ENCODE measurements at places on chromosomes 7 and 10. TPM values are rescaled to one million over a fixed set of nuclear protein-coding genes. Genes with fewer than 3 reads are reported as not detected.

- no peak overlapping the region for H3K4me3 ChIP-seq
- H3K27ac ChIP-seq, result no peak overlapping the region
- DNase-seq, result no peak
- no peaks in the 10 kb centered on the region for H3K4me1 ChIP-seq
- H3K36me3 ChIP-seq, result no peaks in the 10 kb centered on the region
Measured at GRCh38 chr10:82932451-82932850, 1057.5 kb downstream of the NRG3 start.

NAPEPLD gene
- total RNA-seq, result 17.4 TPM

- H3K4me3 ChIP-seq, result no peak overlapping the region
- no peaks in the 10 kb centered on the region for H3K27me3 ChIP-seq
- H3K36me3 ChIP-seq, result no peaks in the 10 kb centered on the region
- H3K27ac ChIP-seq, result no peak overlapping the region
- DNase-seq, result no peak
Measured at GRCh38 chr10:36220151-36220550, 578.1 kb upstream of the FZD8 start.

- H3K27me3 ChIP-seq, result no peaks in the 10 kb centered on the region
- DNase-seq, result no peak
- no peak overlapping the region for H3K27ac ChIP-seq
- H3K4me1 ChIP-seq, result peaks cover 47% of the 10 kb centered on the region
Measured at GRCh38 chr7:99139036-99139435, 4.9 kb downstream of the SMURF1 start.

ASL gene
- total RNA-seq, result 23.0 TPM

TMEM176A gene
- total RNA-seq, result 2.0 TPM

DNA sequence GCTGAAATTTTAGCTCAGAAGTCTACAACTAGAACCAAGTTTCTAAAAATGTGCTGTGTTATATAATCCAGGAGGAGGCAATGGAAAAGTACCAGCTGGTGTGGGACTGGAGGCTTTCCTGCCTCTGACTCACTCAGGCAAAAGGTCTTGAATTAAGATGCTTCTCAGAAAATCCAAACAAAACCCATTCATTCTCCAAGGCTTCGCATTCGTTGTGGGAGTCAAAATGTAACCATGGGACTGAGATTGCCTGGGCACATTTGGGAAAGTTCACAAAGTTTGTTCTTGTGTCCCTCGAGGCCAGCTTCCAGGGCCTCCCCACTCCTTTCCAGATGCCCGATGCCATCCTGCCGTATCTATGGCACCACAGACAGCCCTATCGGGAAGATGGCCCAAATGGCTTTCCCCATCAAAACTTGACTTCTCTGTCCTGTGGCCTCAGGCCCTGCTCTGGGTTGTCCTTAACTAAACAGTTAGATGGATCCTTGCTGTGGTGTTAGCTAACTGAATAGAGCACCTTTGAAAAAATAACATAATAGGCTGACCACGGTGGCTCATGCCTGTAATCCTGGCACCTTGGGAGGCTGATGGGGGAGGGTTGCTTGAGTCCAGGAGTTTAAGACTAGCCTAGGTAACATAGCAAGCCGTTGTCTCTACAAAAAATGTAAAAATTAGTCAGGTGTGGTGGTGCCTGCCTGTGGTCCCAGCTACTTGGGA, 180.5 kb downstream of the PFKFB3 start:
- no peaks in the 10 kb centered on the region for H3K27me3 ChIP-seq
- H3K4me3 ChIP-seq, result no peak overlapping the region
- no peak overlapping the region for H3K27ac ChIP-seq
- DNase-seq, result no peak
- H3K36me3 ChIP-seq, result peaks cover 15% of the 10 kb centered on the region

DNA sequence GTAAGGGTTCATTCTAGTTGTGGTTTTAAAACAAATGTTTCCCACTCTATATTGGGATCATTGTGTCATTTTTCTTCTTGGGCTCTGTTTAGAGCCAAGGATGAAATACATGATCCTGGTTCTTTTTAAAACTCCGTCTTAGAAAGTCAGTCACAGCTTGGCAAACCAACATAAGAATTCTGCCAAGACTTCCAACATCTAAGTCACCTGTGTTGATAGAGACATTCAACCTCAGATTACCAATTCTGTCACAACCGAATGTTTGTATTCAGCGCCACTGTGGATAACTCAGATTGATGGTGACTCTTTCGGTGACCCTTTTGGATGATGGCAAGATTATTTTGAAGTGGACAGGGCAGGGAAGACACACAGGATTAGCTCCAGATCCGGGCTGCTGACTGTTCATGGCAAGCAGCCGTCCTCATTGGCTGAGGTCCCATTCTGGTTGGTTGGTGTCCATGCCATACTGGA, 255.4 kb downstream of the ARHGAP21 start:
- H3K4me3 ChIP-seq, result no peak overlapping the region
- H3K4me1 ChIP-seq, result no peaks in the 10 kb centered on the region
- no peaks in the 10 kb centered on the region for H3K27me3 ChIP-seq
- H3K36me3 ChIP-seq, result peaks cover 8% of the 10 kb centered on the region

- no peak for DNase-seq
- no peak overlapping the region for H3K27ac ChIP-seq
- no peaks in the 10 kb centered on the region for H3K27me3 ChIP-seq
Measured at GRCh38 chr10:107275806-107276205, 111.3 kb upstream of the SORCS1 start.

DNA sequence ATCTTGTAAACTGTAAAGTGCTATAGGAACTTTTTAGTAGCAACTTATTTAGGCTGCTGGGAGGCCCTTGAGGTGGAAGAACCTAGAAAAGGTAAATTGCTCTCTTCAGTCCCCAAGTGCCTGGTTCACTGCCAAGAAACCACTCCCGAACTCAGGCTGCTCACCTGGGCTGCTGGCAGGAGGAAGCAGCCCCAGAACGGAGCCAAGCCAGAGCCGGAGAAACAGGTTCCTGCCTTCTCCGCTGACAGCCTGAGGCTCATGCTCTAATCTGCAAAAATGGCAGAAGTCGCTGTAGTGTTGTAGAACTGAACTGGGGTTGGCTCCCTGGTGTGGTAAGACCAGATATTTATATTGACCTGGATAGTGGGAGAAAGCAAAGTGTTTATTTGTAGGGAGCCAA, 136.0 kb downstream of the CUL2 start:
- no peak for DNase-seq
- H3K4me1 ChIP-seq, result peaks cover 1% of the 10 kb centered on the region
- no peak overlapping the region for H3K4me3 ChIP-seq
- H3K27ac ChIP-seq, result peak overlapping the region; percentile 8

DNA sequence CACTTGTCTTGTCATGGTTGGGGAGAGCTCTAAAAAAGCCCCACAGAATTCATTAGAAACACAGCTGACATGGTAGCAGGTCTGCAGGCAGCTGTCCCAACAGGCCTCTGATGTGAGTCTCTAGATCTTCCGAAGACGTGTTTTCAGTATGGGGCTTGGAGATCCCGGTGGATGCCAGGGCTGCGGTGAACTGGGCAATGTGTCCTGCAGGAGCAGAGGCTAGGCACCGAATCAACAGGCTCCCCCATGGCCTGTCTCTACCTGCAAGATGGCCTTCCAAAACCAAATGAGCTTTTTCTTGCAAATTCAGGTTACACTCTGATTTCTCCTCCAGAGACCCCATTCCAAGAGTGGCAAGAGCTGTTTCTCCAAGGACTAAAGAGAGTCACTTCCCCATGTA, 2.9 kb downstream of the CPXM2 start:
- no peak overlapping the region for H3K27ac ChIP-seq
- H3K4me1 ChIP-seq, result peaks cover 10% of the 10 kb centered on the region
- DNase-seq, result no peak
- H3K4me3 ChIP-seq, result no peak overlapping the region

AIFM2 gene
- 2.8 TPM for total RNA-seq

- no peak overlapping the region for H3K4me3 ChIP-seq
- no peak for DNase-seq
- H3K36me3 ChIP-seq, result no peaks in the 10 kb centered on the region
- H3K27me3 ChIP-seq, result no peaks in the 10 kb centered on the region
- no peaks in the 10 kb centered on the region for H3K4me1 ChIP-seq
Measured at GRCh38 chr7:136254148-136254547, 277.0 kb upstream of the MTPN start.

SVOPL gene
- not detected for total RNA-seq

DNA sequence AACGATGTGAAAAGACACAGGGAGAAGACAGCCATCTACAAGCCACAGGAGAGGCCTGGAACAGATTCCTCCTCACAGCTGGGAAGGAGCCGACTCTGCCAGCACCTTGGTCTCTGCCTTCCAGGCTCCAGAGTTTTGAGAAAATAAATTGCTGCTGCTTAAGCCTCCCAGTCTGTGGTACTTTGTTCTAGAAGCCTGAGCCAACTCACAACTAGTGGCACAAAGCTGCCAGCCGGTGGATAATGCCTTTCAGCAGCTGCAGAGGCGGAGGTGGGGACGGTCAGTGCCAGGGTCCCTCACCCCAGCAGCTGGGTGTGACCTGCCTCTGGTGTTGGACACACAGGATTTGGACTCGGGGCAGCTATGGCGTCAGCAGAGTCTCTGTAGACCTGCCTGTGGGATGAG, 255.4 kb upstream of the PITRM1 start:
- no peaks in the 10 kb centered on the region for H3K27me3 ChIP-seq
- no peaks in the 10 kb centered on the region for H3K36me3 ChIP-seq
- DNase-seq, result no peak
- H3K4me1 ChIP-seq, result peaks cover 39% of the 10 kb centered on the region
- H3K27ac ChIP-seq, result no peak overlapping the region

DNA sequence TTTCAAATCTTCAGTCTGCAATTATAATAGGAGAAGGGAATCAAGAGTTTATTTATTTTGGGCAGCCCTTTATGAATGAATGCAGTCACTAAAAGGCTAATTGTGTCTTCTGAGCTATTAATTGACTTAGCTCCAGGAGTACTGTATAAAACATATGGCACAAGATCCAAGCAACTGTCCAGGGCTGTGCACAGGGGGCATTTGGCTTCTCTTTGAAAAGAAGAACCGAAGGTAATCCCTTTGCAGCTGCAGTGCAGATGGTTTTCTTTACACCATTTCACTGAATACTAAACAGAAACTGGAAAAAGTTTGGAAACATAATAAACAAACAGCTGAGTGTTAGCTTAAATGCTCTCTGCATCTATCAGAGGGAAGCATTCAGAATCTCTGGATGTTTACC, 282.6 kb upstream of the LRRN3 start:
- no peak for DNase-seq
- H3K27me3 ChIP-seq, result no peaks in the 10 kb centered on the region
- no peak overlapping the region for H3K27ac ChIP-seq
- no peaks in the 10 kb centered on the region for H3K36me3 ChIP-seq

- H3K27me3 ChIP-seq, result no peaks in the 10 kb centered on the region
- H3K4me1 ChIP-seq, result peaks cover 19% of the 10 kb centered on the region
- H3K4me3 ChIP-seq, result peak overlapping the region; percentile 69
- H3K27ac ChIP-seq, result no peak overlapping the region
Measured at GRCh38 chr10:99435986-99436638, 5.7 kb upstream of the GOT1 start.

SEMA3D gene
- total RNA-seq, result 26.3 TPM

GRCh38 chr10:51273574-51273973, 199.3 kb downstream of the PRKG1 start:
- DNase-seq, result no peak
- H3K4me3 ChIP-seq, result no peak overlapping the region
- no peaks in the 10 kb centered on the region for H3K27me3 ChIP-seq
- H3K27ac ChIP-seq, result no peak overlapping the region
- H3K4me1 ChIP-seq, result peaks cover 3% of the 10 kb centered on the region

DNA sequence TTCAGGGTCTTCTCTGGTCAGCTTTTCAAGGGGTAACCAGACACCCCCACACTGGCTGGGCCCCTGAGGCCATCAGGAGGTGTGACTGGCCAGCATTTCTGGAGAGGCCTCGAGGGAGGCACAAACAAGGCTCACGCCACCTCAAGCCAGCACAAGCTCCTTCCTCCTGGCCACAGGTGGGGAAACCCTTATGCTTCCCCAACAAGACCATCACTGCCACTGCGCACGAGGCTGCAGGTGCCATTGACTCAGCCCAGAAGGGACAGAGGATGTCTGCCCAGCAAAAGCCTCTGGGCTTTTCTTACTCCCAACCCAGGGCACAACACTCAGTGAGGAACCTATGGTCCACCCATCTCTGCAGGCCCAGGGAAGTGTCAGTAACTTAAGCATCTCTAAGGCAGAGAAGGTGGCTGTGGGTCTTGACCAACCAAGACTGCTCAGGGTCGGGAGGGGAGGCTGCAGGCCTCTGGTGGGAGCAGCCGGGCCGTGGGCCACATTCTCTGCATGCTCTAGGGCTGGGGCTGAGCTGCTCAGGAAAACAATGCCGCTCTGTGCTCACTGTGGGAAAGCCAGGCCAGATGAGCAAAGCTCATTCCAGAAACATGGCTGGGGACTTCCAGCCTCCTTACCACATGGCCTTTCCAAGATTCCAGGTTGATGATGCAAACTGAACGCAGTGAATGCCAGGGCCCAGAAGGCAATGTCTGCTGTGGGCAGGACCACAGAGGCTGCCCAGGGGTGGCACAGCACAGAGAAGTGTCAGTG, 24.2 kb upstream of the RASSF4 start:
- H3K36me3 ChIP-seq, result peaks cover 2% of the 10 kb centered on the region
- peaks cover 14% of the 10 kb centered on the region for H3K4me1 ChIP-seq
- DNase-seq, result no peak
- no peak overlapping the region for H3K4me3 ChIP-seq
- H3K27ac ChIP-seq, result peak overlapping the region; percentile 35

DNA sequence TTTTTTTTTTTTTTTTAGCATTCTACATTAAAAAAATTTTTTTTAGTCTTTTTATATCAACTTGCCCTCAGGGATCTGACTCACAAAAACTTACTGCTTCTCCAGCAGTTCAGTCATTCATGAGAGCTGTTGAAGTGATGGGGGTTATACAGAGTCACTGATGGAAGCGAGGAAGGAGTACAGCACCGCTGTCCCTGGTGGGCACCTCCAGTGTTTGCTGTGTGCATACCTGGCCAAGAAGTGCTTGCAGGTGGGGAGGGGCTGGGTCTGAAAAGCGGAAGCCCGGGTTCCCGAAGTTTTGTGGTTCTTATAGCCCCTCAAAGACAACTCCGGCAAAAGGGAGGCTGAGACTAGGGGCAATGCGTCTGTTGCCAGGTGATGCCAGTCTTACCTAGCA, 46.2 kb downstream of the MINDY4 start:
- peaks cover 10% of the 10 kb centered on the region for H3K36me3 ChIP-seq
- no peaks in the 10 kb centered on the region for H3K27me3 ChIP-seq
- no peaks in the 10 kb centered on the region for H3K4me1 ChIP-seq
- DNase-seq, result no peak

- no peak overlapping the region for H3K4me3 ChIP-seq
- no peaks in the 10 kb centered on the region for H3K27me3 ChIP-seq
- DNase-seq, result no peak
- H3K4me1 ChIP-seq, result peaks cover 41% of the 10 kb centered on the region
Measured at GRCh38 chr7:130923930-130924329, 189.9 kb upstream of the KLF14 start.

- no peak overlapping the region for H3K4me3 ChIP-seq
- no peaks in the 10 kb centered on the region for H3K27me3 ChIP-seq
- no peak for DNase-seq
- H3K36me3 ChIP-seq, result peaks cover 82% of the 10 kb centered on the region
- H3K4me1 ChIP-seq, result no peaks in the 10 kb centered on the region
Measured at GRCh38 chr10:87804939-87805569, 13.0 kb downstream of the ATAD1 start.

ITPRID1 gene
- not detected for total RNA-seq

Data from neural crest cell (in vitro differentiated cells).